ENCODE measurements at places on chromosomes 4 and X. TPM values are rescaled to one million over a fixed set of nuclear protein-coding genes. Genes with fewer than 3 reads are reported as not detected.

DNA sequence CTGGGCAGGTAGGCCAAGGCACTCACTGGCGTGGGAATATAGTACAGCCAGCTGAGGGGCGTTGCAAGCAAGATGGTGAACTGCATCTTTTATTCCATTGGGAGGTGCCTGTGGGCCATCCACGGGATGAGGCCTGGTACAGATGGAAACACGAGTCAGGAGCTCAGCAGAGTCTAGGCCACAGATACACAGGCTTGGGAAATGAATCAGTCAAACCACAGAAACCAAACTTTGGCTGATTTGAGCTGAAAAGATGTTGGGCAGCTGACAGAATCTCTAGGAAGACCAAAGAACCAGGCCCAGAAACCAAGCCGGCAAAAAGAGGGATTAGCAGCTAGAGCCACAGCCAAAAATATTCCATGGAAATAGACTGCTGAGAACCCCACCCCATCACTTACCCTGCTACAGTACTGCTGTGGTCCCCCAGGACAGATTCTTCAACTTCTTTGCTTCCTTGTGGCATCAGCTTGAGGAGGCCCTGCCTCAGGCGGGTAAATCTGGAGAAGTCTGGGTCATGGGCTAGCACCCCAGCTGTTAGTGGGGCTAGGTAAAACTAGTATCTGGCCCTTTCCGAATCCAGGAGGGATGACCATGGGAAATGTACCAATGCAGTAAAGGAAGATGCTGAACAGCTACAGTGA, 75.4 kb downstream of the TMEM131L start:
- H3K36me3 ChIP-seq = peaks cover 2% of the 10 kb centered on the region
- H3K4me1 ChIP-seq = peaks cover 75% of the 10 kb centered on the region
- peak overlapping the region; percentile 18 for H3K27ac ChIP-seq
- no peaks in the 10 kb centered on the region for H3K27me3 ChIP-seq

- DNase-seq = peak; percentile 77
- H3K27ac ChIP-seq = no peak overlapping the region
- no peaks in the 10 kb centered on the region for H3K27me3 ChIP-seq
- H3K4me3 ChIP-seq = no peak overlapping the region
- H3K4me1 ChIP-seq = no peaks in the 10 kb centered on the region
- no peaks in the 10 kb centered on the region for H3K36me3 ChIP-seq
These were observed 53.9 kb downstream of the PAPSS1 start for GRCh38 chr4:107666134-107666533.

DNA sequence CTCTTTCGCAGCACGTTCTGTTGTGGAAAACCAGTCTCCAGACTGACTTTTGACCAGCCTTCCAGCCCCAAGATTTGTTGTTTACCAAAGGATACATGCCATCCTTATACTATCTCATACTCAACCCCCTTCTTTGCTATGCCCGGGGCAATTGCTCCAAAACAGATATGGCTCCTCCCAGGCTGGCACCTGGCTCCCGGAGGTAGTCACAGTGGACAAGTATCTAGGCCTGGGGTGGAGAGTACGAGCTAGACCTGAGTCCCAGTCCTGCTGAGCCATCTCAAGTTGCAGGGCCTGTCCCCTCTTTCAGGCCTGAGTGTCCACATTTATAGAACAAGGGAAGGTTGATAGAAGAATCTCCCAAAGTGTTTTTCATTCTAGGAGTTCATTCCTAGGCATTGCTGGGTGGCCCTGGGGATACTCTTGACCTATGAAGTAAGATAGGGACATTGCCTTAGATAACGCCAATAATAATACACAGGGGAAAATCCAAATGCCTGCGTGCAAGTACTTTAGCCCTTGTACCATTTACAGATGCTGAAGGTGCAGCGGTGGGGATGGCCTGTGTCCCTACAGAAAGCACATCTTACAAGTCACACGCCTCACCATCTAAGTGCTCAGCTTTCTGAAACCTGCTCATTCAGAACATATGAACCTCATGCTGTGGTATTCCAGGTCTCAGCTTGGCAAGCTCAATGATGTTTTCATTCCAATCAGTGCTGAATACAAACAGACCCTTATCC, 136.7 kb upstream of the MAMLD1 start:
- no peak overlapping the region for H3K4me3 ChIP-seq
- H3K36me3 ChIP-seq = no peaks in the 10 kb centered on the region
- H3K27ac ChIP-seq = no peak overlapping the region
- peaks cover 19% of the 10 kb centered on the region for H3K27me3 ChIP-seq

GRCh38 chr4:73730292-73730691, 10.1 kb upstream of the CXCL8 start:
- no peaks in the 10 kb centered on the region for H3K4me1 ChIP-seq
- peaks cover 2% of the 10 kb centered on the region for H3K27me3 ChIP-seq
- no peak overlapping the region for H3K4me3 ChIP-seq
- no peak overlapping the region for H3K27ac ChIP-seq

BST1 gene
- total RNA-seq = 5.2 TPM

GRCh38 chrX:23764188-23764984, 18.6 kb upstream of the SAT1 start:
- H3K4me3 ChIP-seq = no peak overlapping the region
- no peak overlapping the region for H3K27ac ChIP-seq
- peaks cover 2% of the 10 kb centered on the region for H3K27me3 ChIP-seq
- no peaks in the 10 kb centered on the region for H3K4me1 ChIP-seq
- no peak for DNase-seq
- no peaks in the 10 kb centered on the region for H3K36me3 ChIP-seq

- H3K27me3 ChIP-seq = no peaks in the 10 kb centered on the region
- DNase-seq = no peak
- peaks cover 5% of the 10 kb centered on the region for H3K4me1 ChIP-seq
- peak overlapping the region; percentile 80 for H3K4me3 ChIP-seq
- peaks cover 2% of the 10 kb centered on the region for H3K36me3 ChIP-seq
- peak overlapping the region; percentile 99 for H3K27ac ChIP-seq
These were observed 566 bp downstream of the LARP7 start for GRCh38 chr4:112637552-112637866.

GRCh38 chrX:148815218-148815961, 315.0 kb downstream of the AFF2 start:
- H3K36me3 ChIP-seq = no peaks in the 10 kb centered on the region
- DNase-seq = no peak
- no peaks in the 10 kb centered on the region for H3K4me1 ChIP-seq
- no peaks in the 10 kb centered on the region for H3K27me3 ChIP-seq
- H3K27ac ChIP-seq = no peak overlapping the region
